ENCODE measurements at places on chromosomes 7 and 10.
A peak's percentile ranks its signal among the peaks of the same experiment; 100 is the strongest.

GRCh38 chr7:71560354-71560995 lies 428.5 kb downstream of the GALNT17 start:
- no peak for DNase-seq

- DNase-seq, result no peak
Measured at GRCh38 chr7:24779283-24779655, 22.0 kb upstream of the GSDME start.

- no peak for DNase-seq
Measured at GRCh38 chr7:68250143-68250542, 1253.5 kb downstream of the TYW1 start.

- DNase-seq, result no peak
Measured at GRCh38 chr7:132856416-132856815, 225.5 kb downstream of the CHCHD3 start.

DNA sequence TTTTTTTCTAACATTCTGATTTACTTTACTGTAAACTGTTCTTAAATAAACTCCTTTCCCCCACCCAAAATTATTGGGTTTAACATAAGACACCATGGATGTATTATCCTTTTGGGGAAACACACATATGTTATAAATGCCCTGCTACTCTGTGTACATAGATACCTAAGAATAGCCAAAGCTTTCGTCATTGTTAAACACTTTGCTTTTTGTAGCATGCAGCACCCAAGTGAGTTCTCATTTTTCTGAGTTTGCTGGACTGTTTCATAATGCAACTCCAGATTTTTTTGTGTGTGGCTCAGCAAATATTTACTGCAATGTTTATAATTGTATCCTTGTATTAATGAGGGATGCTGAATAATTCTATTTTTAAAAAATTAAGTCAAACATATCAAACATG lies 86.9 kb downstream of the VTI1A start:
- DNase-seq, result no peak

- DNase-seq, result no peak
Measured at GRCh38 chr10:761376-761775, 71.9 kb upstream of the DIP2C start.

- no peak for DNase-seq
Measured at GRCh38 chr10:16425449-16425848, 11.4 kb upstream of the PTER start.

- no peak for DNase-seq
Measured at GRCh38 chr7:67438198-67438882, 441.7 kb downstream of the TYW1 start.

DNA sequence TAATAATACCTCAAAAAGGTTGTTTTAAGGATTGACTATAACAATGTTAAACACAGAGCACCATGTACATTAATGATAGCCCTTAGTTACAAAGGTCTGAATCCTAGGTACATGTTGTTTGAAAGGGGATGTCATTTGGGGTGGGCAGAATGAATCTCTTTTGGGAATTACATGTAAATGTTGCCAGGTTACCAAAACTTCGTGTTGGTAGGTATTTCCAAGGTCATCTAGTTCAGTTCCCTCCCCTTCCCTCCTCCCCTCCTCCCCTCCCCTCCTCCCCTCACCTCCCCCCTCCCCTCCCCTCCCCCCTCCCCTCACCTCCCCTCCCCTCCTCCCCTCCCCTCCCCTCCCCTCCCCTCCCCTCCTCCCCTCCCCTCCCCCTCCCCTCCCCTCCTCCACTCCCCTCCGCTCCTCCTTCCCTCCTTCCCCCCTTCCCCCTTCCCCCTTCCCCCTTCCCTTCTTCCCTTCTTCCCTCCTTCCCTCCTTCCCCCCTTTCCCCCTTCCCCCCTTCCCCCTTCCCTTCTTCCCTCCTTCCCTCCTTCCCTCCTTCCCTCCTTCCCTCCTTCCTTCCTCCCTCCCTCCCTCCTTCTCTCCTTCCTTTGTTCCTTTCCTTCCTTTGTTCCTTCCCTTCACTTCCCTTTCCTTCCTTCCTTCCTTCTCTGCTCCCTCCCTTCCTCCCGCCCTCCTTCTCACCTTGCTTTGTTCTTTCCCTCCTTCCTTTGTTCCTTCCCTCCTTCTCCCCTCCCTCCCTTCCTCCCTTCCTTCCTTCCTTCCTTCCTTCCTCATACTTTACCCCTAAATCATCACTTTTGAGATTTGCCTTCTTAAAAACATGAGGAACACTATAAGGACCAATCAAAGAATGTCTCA lies 8.1 kb downstream of the VTI1A start:
- no peak for DNase-seq

- DNase-seq, result no peak
Measured at GRCh38 chr7:101781439-101781838, 36.0 kb upstream of the CUX1 start.

DNA sequence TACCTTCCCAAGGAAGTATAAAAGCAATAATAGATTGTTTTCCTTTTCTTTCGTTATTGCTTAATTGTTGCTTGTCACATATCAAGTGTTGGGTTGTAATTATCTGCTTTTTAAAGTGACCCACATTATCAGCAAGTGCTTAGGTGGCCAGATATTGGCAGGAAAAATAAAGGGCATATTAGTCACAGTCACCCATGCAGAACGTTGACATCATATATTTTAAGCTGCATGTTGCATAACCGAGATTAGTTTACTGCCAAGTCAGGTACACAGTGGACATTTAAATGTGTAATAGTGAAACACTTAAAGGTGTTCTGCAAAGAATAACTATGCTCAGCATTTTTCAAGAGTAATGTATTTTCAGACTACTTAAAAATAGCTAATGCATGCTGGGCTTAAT lies 11.4 kb downstream of the NEBL start:
- DNase-seq, result no peak

DNA sequence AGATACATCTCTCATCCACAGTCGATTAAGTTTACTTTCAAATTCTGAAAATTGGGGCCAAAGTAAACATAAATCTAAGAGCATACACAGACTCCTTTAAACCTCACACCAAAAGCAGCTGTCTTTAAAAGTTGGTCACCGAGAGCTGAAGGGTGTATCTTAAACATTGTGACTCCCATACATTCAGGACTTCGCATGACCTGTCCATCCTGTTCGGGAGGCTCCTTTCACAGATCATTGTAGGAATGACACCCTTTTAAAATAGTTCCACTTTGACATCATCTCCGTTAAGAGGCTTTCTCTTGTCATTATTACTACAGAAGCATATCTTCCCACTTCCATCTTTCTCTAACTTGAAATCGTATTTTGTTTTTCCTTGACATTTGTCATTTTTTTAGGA lies 440.0 kb downstream of the DNAJB9 start:
- no peak for DNase-seq

- DNase-seq, result no peak
Measured at GRCh38 chr10:123911866-123912265, 20.3 kb upstream of the CPXM2 start.

GRCh38 chr7:128284102-128284501 lies 43.0 kb downstream of the LEP start:
- DNase-seq, result no peak

- DNase-seq, result no peak
Measured at GRCh38 chr7:45660901-45661211, 86.7 kb downstream of the ADCY1 start.

DNA sequence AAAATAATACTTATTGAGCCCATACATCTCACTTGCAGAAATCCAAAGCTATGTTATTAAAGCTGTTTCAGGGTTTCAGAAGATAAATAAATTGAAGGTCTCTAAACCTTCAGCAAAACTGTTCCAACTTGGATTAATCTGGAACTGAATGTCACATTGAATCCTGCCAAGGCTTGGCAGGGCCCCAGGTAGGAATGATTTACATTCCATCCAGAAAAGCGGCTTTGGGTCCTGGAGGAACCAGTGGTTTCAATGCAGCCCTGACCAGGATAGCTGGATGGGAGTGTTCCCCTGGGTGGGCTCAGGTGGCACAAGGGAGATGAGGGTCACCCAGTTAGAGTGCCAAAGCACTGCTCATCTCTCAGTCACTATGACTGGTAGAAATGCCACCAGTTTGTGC lies 37.0 kb upstream of the TMEM72 start:
- DNase-seq, result no peak

DNA sequence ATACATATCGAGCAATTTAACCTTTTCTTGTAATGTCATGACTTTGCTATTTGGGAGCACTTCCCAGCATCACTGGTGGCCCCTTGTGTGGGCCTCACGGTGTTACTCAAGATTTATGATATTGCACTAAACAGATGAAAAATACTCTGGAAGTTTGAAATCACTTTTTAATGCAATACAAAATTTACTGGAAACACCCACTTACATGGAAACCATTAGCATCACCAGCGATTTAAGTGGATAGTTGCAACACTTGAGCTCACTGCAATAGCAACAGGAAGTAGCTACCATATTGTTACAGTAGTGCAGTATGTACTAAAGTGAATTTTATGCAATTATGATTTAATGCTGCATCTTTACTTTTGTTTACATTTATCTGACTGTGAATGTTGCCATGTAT lies 184.4 kb downstream of the MDFIC start:
- no peak for DNase-seq

DNA sequence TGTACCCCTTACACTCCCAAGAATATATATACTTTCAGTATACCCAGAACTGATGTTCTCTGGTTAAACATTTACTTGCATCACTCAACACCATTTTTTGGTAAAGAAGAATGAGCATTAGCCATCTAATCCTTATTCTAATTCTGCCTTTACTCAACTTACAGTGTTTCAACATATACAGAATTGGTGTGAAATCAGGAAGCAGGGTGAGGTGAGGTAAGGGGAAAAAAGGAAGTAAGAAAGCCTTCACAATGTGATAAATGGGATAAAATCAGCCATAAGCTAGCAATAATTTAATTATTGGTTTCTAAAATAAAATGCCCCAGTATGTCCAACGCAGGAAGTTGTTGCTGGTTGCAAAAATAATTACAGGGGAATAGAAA lies 605.4 kb downstream of the KCNMA1 start:
- no peak for DNase-seq

DNA sequence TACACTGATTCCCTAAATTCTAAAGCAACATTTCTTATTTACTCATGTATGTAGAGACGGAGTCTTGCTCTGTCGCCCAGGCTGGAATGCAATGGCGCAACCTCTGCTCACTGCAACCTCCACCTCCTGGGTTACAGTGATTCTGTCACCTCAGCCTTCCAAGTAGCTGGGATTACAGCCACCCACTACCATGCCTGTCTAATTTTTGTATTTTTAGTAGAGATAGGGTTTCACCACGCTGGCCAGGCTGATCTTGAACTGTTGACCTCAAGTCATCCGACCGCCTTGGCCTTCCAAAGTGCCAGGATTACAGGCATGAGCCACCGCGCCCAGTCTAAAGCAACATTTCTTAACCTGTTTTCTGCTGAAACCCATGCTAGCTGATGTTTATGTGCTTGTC lies 227.6 kb upstream of the PLXDC2 start:
- DNase-seq, result no peak

DNA sequence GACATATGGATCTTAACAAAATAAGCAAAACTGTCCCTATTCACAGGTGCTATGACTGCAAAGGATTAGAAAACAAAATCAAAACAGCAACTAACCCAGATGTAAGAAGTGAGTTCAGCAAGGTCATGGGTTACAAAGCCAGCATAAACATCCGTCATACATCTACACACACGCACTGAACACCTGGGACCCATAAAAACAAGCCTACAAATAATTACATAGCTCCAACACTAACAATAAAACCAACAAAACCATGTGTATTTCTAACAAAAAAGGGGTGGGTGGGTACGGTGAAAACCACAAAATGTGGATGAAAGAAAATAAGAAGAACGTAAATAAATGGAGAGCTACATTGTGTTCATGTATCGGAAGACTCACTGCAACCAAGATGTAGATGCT lies 256.8 kb downstream of the ELFN1 start:
- no peak for DNase-seq

DNA sequence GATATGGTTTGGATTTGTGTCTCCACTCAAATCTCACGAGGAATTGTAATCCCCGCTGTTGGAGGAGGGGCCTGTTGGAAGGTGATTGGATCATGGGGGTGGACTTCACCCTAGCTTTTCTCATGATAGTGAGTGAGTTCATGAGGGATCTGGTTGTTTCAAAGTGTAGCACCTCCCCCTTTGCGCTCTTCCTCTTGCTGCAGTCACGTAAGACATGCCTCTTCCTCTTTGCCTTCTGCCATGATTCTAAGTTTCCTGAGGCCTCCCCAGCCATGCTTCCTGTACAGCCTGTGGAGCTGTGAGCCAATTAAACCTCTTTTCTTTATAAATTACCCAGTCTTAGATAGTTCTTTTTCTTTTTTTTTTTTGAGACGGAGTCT lies 17.1 kb downstream of the CDNF start:
- DNase-seq, result no peak

DNA sequence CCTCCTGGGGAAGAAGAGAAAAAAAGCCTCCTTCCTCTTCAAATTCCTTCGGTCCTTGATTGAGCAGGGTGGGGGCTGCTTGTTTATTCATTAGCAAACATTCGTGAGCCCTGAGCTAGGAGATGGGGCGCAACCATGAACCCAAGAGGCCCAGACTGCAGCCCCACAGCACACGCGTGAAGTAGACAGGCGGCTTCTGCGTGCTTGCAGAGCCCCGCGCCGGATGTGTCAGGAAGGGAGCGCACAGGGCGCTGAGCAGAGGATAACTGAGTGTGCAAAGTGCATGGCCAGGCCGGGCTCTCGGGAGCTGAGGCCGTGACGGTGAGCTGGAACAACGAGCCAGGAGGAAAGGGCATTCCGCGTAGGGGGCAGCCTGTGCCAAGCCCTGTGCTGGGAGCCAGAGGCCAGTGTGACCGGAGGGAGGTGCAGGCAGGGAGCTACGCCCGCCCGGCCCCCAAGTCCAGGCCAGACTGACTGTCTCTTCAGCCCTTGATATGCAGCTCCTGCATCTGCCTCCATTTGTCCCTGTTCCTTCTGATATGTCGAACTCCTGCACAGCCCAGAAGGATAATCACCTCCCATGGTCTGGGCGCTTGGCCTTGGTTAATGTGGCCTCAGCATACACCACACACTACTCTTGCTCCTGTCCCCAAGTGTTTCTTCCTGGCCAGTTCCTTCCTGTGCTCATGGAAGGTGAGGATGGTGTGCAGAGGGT lies 4.6 kb downstream of the FOXL3 start:
- DNase-seq, result no peak

DNA sequence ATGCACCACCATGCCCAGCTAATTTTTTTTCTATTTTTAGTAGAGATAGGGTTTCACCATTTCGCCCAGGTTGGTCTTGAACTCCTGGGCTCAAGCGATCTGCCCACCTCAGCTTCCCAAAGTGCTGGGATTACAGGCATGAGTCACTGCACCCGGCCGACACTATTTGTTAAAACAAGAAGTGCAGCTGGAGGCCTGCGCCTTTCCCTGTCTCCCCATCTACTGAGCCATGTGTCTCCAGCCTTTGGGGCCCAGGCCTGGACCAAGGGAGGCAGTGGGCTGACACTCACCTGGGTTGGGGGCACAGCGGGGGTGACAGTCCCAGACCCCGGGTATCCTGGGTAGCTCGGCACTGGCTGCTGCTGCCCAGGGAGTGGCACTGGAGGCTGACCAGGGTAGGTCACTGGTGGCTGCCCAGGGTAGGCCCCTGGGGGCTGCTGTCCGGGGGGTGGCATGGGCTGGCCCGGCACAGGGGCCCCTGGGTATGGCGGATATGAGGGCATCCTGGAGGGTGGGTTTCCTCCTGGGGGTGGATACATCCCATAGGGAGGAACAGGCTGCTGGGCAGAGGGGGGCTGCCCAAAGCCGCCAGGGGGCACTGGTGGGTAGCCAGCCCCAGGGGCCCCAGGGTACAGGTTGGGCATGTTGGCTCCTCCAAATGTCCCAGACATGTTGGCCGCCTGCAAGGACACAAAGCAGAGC lies 36.3 kb downstream of the PLAC9 start:
- peak; percentile 52 for DNase-seq
